ENCODE measurements at places on chromosomes 11 and 22.
A peak's percentile ranks its signal among the peaks of the same experiment; 100 is the strongest.

- peak; percentile 95 for DNase-seq
These were observed 220.9 kb upstream of the PITPNB start for GRCh38 chr22:28139961-28140360.

GRCh38 chr22:43851058-43851978 is 11.0 kb downstream of the SULT4A1 start:
- DNase-seq = no peak

DNA sequence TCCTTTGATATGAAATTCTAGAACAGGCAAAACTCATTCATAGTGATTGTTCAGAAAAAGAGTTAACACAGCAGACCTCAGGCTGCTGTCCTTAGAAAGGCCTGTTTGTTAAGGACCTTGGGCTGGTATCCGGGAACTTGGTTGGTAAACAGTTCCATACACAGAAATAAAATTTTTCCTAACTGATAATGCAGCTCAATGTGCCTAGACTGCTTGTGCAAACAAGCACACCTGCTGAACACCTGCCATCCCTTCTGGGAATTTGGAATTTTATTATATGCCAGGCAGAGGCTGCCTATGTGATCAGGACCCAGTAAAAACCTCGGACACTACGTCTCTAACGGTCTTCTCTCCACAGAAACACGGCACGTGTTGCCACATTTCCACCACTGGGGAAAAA is 11.5 kb downstream of the THAP12 start:
- DNase-seq = no peak

- DNase-seq = no peak
These were observed 27.8 kb downstream of the TEAD1 start for GRCh38 chr11:12701811-12702592.

GRCh38 chr11:78100261-78100660 is 20.6 kb upstream of the NDUFC2 start:
- DNase-seq = no peak

DNA sequence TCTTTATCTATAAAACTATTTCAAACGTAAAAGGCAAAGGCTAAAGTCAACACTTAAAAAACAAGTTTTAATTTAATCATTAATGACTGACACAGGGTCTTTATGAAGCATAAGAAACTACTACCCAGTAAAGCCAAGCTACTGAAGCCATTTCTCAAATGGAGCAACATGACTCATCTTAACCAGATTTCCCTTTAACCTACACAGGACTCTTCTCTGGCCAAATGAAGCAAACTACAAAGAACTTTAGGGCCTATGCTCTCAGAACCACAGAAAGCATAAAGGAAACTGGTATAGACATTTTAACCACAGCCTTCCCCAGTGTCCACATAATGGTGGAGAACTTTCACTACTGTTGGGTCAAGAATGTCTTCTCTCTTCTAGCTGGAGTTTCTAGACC is 34.7 kb downstream of the ALG9 start:
- DNase-seq = peak; percentile 3

DNA sequence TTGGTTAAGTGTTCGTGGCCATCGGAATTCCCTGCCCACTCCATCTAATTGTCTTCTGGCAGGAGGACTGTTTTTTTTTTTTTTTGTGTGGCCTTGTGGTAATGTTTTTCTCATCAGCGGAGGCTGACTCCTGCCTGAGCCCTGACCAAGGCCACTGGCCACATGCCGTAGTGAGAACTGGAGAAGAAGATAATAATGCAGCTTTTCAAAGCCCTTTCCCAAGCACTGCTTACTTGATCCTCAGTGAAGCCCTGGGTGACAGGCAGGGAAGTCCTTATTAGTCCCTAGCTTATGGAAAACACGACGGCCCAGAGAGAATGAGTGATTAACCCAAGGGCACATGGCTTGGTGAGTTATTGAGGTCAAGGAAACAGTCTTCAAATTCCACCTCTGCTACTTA is 71.2 kb downstream of the ADM start:
- DNase-seq = no peak

GRCh38 chr22:45524966-45525365 is 22.3 kb downstream of the FBLN1 start:
- DNase-seq = no peak

- DNase-seq = no peak
These were observed 22.3 kb downstream of the TNKS1BP1 start for GRCh38 chr11:57302489-57302888.

GRCh38 chr22:47275605-47276449 is 513.4 kb downstream of the TBC1D22A start:
- DNase-seq = no peak

GRCh38 chr11:6554828-6555706 is 48.3 kb downstream of the RRP8 start:
- no peak for DNase-seq

DNA sequence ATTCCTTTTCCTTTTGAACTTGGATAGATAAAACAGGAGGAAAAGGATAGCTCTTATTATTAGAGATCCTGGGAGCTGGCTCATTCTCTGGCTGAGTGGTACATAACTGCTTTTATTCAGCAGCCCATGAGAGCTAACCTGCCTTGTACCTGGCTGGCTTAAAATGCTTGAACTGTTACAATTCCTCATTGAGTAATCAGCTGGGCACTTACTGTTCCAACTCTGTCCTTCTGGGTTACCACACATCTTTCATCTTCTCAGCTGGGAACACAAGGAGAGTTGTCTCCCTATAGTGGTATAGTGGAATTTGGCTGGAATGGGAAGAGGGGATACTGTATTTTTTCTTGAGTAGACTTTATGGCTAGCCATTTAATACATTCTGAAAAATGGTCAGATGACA is 39.8 kb upstream of the SPTBN2 start:
- no peak for DNase-seq

DNA sequence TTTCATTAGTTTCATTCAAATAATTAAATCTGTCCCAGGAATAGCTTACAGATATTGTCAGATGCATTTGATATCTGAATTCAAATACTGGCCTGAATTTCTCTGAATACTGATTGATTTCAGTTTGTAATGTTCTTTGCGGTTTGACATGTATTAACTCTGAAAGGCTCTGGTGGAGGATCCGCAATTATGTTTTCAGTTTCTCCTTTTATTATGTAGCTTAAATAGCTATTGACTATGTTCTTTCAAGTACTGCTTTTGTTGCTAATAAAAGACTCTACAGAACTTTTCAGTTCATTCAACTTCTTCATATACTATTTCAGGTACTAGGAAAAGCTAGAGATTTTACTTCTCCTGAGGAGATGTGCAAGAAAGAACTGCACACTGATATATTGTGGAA is 2085.4 kb upstream of the RAG2 start:
- DNase-seq = no peak

DNA sequence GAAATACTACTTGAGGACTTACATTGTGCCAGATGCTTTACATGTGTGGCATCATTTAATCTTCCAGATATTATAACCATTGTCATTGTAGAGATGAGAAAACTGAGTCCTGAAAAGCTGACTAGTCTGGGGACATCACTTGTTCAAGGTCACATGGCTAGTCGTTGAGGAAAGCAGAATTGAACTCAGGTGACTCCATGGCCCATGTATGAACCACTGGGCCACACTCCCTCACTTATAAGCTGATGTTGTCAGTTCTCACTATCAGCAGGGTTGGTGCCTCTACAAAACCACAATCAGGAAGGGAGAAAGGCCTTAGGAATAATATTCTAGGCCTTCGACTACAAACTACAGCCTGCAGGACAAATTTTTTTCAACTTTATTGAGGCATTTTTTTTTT is 26.1 kb upstream of the ADA2 start:
- no peak for DNase-seq

- no peak for DNase-seq
These were observed 39.4 kb upstream of the CEP295 start for GRCh38 chr11:93622043-93622442.

GRCh38 chr11:70068345-70068744 is 9.8 kb upstream of the ANO1 start:
- DNase-seq = no peak

- DNase-seq = peak; percentile 61
These were observed 437.8 kb upstream of the CCDC90B start for GRCh38 chr11:83723999-83724398.

- DNase-seq = no peak
These were observed 77.5 kb downstream of the EFCAB6 start for GRCh38 chr22:43734370-43735150.

DNA sequence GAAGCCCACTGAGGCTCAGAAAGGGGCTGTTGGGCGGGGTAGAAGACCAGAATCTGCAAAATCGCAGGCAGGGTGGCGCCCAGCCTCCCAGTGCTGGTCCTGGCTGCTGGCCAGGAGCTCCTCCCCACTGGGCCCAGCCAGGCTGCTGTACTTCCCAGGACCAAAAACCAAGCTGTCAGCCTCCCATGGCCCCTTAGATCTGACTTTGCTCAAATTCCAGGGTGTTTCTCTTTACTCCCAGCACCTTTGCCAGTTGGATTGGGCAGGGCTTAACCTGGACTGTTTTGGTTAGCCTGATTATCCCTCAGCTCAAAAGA is 44.2 kb upstream of the WEE1 start:
- DNase-seq = no peak

GRCh38 chr11:33321422-33321821 is 64.2 kb downstream of the HIPK3 start:
- no peak for DNase-seq

GRCh38 chr11:75422248-75423231 is 10.5 kb downstream of the KLHL35 start:
- DNase-seq = no peak

DNA sequence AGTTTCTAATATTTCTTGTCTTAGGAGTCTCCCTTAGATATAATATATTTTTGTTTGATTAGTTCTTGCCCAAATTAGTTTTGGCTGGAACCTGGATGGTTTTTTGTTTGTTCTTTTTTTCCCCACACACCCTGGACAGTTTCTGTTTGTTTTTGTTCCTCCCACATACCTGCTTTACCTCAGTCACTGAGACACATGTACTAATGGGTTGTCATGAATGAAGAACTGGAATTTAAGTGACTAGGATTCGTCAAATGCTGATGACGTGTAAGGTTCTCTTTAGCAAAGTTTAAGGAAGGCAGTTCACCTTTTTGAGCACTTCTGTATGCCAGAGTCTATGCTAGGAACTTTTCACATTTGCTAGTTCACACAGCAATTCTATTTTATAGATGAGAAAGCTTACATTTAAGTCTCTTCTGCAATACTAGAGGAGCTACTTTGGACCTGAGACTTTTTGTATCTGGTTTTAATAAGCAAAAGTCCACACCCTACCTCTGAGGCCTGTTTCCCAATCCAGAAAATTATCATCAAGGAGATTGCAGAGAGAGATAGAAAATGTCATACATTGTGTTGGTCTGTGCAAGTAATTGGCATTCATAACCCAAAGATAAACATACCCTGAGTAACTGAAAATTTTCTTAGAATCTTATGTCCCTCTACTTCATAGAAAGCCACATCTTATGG is 86.7 kb upstream of the RAB1B start:
- DNase-seq = no peak

GRCh38 chr11:1762537-1763302 is 1.0 kb downstream of the CTSD start:
- no peak for DNase-seq

GRCh38 chr11:33843018-33843417 is 48.9 kb downstream of the LMO2 start:
- no peak for DNase-seq

DNA sequence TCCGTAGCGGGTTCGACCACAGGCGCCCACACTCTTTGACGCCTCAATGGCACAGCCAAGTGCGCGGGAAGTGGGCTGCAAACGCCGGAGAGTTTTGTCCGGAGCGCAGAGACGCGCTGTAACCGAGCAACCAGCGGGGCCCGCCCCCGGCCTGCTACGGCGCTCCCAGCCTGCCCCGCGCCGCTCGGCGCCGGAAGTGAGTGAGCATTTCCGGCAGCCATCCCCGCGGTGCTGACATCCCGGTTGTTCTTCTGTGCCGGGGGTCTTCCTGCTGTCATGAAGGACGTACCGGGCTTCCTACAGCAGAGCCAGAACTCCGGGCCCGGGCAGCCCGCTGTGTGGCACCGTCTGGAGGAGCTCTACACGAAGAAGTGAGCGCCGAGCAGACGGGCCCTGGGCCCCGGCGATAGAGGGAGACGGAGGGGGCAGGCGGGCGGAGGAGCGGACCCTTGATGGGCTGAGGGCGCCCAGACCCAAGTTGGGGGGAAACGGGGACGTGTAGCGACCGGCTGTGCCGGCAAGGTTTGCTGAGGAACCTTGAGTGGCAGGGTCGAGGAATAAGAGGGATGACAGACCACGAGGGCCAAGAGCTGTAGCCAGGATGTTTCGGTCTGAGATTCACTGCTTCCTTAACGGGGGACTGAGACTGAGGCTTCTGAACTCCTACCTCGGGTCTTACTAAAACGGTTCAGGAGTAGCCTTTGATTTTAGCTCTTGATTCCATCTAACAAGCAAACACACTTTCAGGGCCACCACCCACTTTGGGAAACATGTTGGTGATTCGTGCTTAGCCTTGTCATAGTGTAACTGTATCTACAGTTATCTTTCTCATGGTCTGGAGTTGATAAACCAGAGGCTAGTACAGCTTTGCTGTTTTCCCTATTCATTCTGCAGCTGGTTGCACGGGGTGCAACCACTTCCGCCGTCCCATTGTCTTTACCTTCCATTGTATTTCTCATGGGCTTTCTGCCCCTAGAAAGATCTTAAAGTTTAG is at the start of gene PSMD13:
PSMD13 (plus strand) TSS at position 203 of the 994 bp plus-strand sequence; CDS start at position 277, 74 bp downstream.
- peak; percentile 78 for DNase-seq

DNA sequence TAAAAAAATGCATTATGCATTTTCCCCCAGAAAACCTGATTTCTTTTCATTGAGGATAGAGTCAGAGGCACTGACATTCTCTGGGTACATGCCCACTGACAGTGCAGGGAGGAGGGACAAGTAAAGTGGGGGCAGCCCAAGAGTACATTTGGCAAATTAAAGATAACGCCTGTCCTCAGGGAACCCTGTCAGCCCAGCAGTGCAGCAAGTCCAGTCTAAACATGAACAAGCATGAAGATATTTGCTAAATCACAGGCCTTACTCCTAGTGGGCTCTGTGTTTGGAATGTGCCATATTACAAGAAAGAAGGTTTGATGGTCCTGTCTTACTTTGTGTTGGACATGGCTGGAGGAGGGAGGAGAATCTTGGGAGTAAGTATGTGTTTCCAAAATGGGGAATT is 37.9 kb downstream of the AMOTL1 start:
- peak; percentile 33 for DNase-seq

DNA sequence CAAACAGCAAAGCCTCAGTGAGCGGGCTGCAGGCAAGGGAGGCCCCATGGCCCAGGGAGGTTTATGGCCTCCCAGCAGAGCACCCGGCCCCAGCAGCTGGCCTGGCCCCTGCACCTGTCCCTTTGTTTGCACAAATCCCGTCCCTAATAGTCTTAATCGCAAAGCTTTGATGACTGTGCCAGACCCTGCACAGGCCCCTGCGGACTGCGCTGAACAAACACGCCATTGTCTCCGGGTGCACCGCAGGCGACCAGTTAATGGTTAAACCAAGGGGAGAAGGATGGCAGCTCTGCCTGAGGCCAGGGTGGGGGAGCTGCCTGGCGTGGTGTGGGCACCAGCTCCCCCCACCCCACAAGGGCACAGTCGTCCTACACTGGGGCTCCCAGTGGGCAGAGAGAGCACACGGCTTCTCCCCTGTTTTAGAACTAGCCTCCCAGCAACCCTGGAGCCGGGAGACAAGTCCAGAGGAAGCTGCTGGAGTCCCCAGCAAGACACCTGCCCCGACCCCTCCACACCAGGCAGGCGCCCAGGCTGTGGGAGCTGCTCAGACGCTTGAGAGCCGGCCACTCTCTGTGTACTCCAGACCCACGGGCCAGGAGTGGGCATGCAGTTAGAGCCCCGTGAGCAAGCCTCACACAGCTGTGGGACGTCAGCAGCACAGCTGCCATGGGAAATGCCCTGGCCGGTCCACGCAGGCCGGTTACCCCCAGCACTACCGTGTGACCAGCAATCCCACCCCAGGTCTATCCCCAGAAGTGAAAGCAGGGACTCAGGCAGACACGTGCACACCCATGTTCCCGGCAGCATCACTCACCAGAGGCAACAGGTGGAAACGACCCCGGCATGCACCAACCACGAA is 39.7 kb upstream of the TH start:
- no peak for DNase-seq
